ENCODE measurements at places on chromosomes 1 and 21.

- no peaks in the 10 kb centered on the region for H3K36me3 ChIP-seq
- no peaks in the 10 kb centered on the region for H3K27me3 ChIP-seq
- peaks cover 25% of the 10 kb centered on the region for H3K4me1 ChIP-seq
- H3K27ac ChIP-seq = no peak overlapping the region
- H3K4me3 ChIP-seq = no peak overlapping the region
These were observed 98.2 kb downstream of the EPHB2 start for GRCh38 chr1:22808676-22809483.

DNA sequence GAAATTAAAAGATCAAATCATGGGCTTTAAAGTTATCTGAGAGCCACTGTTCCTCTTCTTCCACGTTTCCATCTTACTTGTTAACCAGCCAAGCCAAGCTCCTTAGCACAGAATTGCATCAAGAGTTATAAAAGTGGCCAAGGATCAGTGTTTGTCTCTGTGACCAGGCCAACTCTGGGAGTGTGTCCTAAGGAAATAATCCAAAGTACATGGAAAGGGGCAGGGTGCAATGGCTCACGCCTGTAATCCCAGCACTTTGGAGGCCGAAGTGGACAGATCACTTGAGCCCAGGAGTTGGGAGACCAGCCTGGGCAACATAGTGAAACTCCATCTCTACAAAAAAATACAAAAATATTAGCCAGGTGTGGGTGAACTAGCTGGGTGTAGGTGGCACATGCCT lies 10.0 kb upstream of the MPZL1 start:
- no peak for DNase-seq
- no peak overlapping the region for H3K27ac ChIP-seq

GRCh38 chr1:193103759-193104501 lies 1.3 kb downstream of the GLRX2 start:
- no peak for DNase-seq
- H3K36me3 ChIP-seq = no peaks in the 10 kb centered on the region
- peak overlapping the region; percentile 82 for H3K4me3 ChIP-seq
- no peak overlapping the region for H3K27ac ChIP-seq

- no peak overlapping the region for H3K4me3 ChIP-seq
- DNase-seq = no peak
- no peak overlapping the region for H3K27ac ChIP-seq
These were observed 18.2 kb upstream of the CTSK start for GRCh38 chr1:150826299-150826698.

DNA sequence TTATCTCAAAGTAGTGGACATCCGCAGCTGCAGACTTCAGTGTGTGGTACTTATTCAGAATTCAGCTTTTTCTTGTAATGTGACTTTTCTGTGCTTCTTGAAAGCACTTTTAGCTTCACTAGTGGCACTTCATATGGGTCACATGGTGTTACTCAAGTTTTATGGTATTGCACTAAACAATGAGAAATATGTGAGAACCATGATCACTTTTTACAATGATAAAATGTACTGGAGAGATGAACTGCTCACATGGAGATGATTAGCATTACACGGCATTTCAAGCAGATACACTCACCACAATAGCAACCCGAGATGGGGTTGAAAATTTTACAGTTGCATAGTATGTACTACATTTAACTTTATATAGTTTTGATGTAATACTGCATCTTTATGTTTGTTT lies 40.1 kb upstream of the GPR52 start:
- no peak overlapping the region for H3K4me3 ChIP-seq
- no peaks in the 10 kb centered on the region for H3K27me3 ChIP-seq
- H3K36me3 ChIP-seq = no peaks in the 10 kb centered on the region
- no peak overlapping the region for H3K27ac ChIP-seq
- H3K4me1 ChIP-seq = no peaks in the 10 kb centered on the region

DNA sequence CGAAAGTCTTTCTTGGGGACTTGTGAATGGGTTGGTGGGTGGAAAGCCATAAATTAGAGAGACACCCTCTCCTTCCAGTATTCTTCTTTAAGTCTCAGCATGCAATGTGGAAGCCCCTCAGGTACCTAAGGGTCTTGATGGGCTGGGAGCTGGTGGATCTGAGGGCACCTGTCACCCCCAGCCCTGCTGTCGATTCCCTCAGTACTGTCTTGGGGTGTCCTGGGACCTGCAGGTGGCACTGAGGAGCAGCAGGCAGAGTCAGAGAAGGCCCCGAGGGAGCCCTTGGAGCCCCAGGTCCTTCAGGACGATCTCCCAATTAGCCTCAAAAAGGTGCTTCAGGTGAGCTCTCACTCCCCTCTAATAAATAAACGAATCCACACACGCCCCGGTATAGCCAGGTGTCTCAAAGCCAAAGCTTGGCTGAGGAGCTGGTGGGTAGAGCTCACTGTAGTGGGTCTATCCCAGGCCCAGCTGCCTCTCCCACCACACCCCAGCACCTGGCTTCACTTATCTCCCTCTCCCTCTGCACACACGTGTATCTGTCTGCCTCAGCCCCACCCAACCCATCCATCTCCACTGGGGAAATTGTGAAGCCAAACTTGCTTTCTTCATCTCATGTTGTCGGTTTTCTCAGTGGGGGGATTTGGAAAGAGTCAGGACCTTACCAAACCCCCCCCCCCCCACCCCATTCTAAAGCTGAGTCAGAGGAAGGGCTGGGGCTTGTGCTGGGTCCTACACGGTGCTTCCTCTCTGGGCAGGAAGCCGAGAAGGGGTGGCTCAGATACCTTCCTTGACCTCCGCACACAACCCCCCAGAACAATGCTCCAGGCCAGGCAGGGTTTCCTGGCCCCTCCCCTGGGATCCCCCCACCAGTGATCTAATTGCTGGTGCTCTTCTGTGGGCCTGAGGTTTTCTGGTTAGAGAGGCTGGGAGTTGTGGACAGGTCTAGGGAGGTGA lies 1.6 kb downstream of the ADAM15 start:
- H3K4me3 ChIP-seq = peak overlapping the region; percentile 65
- DNase-seq = no peak
- H3K4me1 ChIP-seq = peaks cover 26% of the 10 kb centered on the region
- no peak overlapping the region for H3K27ac ChIP-seq

GRCh38 chr1:247147781-247148180 lies 24.0 kb downstream of the ZNF124 start:
- no peak for DNase-seq
- peaks cover 62% of the 10 kb centered on the region for H3K36me3 ChIP-seq
- H3K27ac ChIP-seq = no peak overlapping the region
- peaks cover 5% of the 10 kb centered on the region for H3K4me1 ChIP-seq

DNA sequence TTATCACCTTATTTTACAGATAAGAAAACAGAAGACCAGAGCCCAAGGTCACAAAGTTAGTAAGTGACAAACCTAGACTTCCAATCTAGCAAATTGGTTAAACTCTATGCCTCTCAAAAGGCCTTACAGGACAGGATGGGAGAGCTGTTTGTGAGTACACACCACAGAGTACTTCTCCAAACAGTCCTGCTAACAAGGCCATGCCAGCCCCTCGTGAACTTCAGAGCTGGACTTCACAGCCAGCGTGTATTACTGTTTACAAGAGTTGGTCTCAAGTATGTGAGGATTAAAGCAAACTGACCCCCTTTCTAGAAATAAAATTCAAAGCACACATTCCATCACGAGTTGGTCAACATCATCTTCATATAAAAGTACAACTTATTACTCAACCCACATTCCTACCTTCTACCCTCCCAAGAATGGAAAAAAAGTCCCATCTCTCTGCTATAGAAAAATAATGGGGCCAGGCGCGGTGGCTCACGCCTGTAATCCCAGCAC lies 19.8 kb upstream of the UBR4 start:
- no peak overlapping the region for H3K27ac ChIP-seq
- H3K27me3 ChIP-seq = no peaks in the 10 kb centered on the region
- DNase-seq = no peak
- no peaks in the 10 kb centered on the region for H3K4me1 ChIP-seq

- peak; percentile 51 for DNase-seq
- H3K4me1 ChIP-seq = peaks cover 30% of the 10 kb centered on the region
- no peak overlapping the region for H3K27ac ChIP-seq
- H3K36me3 ChIP-seq = peaks cover 2% of the 10 kb centered on the region
- H3K4me3 ChIP-seq = no peak overlapping the region
These were observed 35.7 kb upstream of the MAN1C1 start for GRCh38 chr1:25580927-25581326.

GRCh38 chr1:93257889-93258288 lies 77.4 kb downstream of the CCDC18 start:
- H3K27me3 ChIP-seq = no peaks in the 10 kb centered on the region
- H3K36me3 ChIP-seq = peaks cover 25% of the 10 kb centered on the region
- DNase-seq = no peak
- no peak overlapping the region for H3K27ac ChIP-seq
- peaks cover 5% of the 10 kb centered on the region for H3K4me1 ChIP-seq

- no peak overlapping the region for H3K4me3 ChIP-seq
- peaks cover 27% of the 10 kb centered on the region for H3K4me1 ChIP-seq
- no peak for DNase-seq
- H3K36me3 ChIP-seq = no peaks in the 10 kb centered on the region
- no peak overlapping the region for H3K27ac ChIP-seq
- no peaks in the 10 kb centered on the region for H3K27me3 ChIP-seq
These were observed 17.3 kb upstream of the ETS2 start for GRCh38 chr21:38788275-38788905.

DNA sequence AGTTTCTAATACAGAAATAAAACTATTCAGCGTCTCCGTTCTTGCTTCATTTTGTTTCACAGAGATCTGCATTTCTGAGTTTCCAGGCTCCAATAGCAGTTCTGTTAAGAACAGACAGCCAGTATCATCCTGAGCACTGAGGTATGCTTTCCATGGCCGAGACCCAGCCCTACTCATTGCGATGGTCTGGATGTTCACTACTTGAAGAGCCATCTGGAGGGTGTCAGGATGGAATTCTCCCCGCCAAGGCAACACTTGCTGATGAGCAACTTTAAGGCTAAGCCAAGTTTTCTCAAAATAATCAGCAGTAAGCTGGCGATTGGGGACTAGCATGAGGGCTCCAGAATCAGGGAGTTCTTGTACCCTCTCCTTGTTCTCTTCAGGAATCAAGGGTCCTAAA lies 7.7 kb upstream of the BCL2L15 start:
- peaks cover 23% of the 10 kb centered on the region for H3K36me3 ChIP-seq
- H3K4me1 ChIP-seq = no peaks in the 10 kb centered on the region
- DNase-seq = no peak
- H3K27me3 ChIP-seq = no peaks in the 10 kb centered on the region

- no peaks in the 10 kb centered on the region for H3K36me3 ChIP-seq
These were observed 39.8 kb upstream of the ZC3H12A start for GRCh38 chr1:37434292-37435225.

- no peaks in the 10 kb centered on the region for H3K27me3 ChIP-seq
- H3K27ac ChIP-seq = no peak overlapping the region
- H3K36me3 ChIP-seq = no peaks in the 10 kb centered on the region
These were observed 93.2 kb downstream of the CTH start for GRCh38 chr1:70504176-70504820.

GRCh38 chr21:30138483-30138882 lies 28.1 kb downstream of the CLDN17 start:
- H3K4me1 ChIP-seq = peaks cover 11% of the 10 kb centered on the region
- H3K27me3 ChIP-seq = no peaks in the 10 kb centered on the region
- no peak for DNase-seq
- no peak overlapping the region for H3K4me3 ChIP-seq
- no peaks in the 10 kb centered on the region for H3K36me3 ChIP-seq

DNA sequence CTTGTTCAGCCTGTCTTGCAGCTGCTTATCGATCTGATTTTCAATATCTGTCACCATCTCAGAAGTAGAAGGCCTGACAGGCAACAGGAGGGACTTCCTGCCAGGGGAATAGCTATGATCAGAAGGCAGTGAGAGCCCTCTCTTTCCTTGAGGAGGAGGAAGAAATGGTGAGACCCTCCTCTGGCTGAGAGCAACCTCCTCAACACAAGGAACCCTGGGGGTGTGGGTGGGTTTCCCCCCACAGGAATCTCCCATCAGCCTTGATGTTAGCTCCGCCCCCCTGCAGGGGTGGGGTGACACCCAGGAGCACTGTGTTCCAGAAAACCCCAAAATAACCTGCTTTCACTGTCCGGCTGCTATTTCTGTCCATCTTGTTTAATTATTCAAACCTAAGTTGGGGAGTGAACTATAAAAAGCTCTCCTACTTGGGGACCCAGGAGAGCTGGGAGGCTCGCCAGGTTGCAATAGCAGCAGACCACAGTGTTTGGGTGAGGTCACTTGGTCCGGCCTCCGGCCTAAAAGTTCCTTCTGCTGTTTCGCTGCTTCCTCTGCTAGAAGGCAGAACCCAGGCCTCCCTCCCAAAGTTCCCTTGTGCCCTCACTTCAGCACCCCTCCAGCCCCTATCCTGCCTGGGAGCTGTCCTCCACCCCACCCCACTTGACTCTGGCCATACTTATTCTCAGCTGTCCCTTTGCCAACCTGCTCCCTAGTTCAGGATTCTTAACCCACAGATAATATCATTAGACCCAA lies 7.8 kb upstream of the MEF2D start:
- H3K27ac ChIP-seq = no peak overlapping the region
- peaks cover 14% of the 10 kb centered on the region for H3K27me3 ChIP-seq
- peaks cover 44% of the 10 kb centered on the region for H3K4me1 ChIP-seq

DNA sequence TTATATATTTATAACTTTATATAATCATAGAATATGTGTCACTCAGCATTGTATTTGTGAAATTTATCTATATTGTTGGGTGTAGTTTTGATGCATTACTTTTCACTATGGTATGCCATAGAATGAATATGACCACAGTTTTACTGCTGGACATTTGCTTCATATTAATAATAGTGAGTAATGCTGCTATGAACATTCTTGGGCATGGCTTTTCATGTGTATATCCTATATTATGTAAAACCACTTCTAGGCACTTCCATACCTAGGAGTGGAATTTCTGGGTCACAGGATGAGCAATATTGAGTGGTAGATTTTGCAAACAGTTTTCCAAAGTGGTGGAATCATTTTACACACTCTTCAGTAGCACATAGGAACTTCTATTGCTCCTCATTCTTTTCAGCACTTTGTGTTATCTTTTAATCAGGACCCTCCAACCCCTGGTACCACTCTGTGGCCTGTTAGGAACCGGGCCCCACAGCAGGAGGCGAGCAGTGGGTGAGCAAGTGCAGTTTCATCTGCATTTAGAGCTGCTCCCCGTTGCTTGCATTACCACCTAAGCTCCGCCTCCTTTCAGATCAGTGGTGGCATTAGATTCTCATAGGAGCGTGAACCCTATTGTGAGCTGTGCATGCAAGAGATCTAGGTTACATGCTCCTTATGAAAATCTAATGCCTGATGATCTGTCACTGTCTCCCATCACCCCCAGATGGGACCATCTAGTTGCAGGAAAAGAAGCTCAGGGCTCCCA lies 56.0 kb upstream of the CNIH3 start:
- H3K4me3 ChIP-seq = no peak overlapping the region
- no peaks in the 10 kb centered on the region for H3K4me1 ChIP-seq
- H3K36me3 ChIP-seq = peaks cover 22% of the 10 kb centered on the region
- no peak overlapping the region for H3K27ac ChIP-seq
- no peak for DNase-seq

GRCh38 chr21:35254006-35254764 lies 205.1 kb upstream of the RUNX1 start:
- H3K4me3 ChIP-seq = no peak overlapping the region
- peaks cover 10% of the 10 kb centered on the region for H3K36me3 ChIP-seq
- DNase-seq = no peak
- peaks cover 16% of the 10 kb centered on the region for H3K4me1 ChIP-seq
- no peaks in the 10 kb centered on the region for H3K27me3 ChIP-seq

- peaks cover 8% of the 10 kb centered on the region for H3K4me1 ChIP-seq
- H3K27me3 ChIP-seq = no peaks in the 10 kb centered on the region
These were observed 9.8 kb upstream of the FNBP1L start for GRCh38 chr1:93437976-93438605.
